ENCODE measurements at places on chromosomes 2 and 18.
A peak's percentile ranks its signal among the peaks of the same experiment; 100 is the strongest.

GRCh38 chr2:16314001-16314400 lies 351.6 kb downstream of the CYRIA start:
- DNase-seq, result no peak

DNA sequence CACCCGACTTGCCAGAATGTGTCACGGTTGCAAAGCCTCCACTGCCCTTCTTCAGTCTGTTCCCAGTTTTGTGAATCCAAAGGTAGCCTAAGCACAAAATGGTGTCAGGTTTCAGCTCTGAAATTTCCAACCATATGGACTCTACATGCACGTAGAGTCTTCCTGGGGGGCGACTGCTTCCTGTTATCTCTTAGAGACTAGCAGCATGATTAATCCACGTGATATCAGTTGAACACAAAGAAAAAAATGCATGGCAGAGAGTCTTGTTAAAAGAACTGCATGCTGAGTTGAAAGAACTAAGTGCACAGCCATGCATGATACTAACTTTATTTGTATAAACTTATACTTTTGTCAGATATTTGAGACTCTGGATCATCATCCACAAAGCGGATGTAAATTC lies 404.4 kb downstream of the SOCS6 start:
- DNase-seq, result no peak

GRCh38 chr2:113324684-113325160 lies 46.0 kb upstream of the PAX8 start:
- peak; percentile 50 for DNase-seq

- DNase-seq, result no peak
Observed at GRCh38 chr18:30522288-30522929, 520.1 kb downstream of the DSC3 start.

DNA sequence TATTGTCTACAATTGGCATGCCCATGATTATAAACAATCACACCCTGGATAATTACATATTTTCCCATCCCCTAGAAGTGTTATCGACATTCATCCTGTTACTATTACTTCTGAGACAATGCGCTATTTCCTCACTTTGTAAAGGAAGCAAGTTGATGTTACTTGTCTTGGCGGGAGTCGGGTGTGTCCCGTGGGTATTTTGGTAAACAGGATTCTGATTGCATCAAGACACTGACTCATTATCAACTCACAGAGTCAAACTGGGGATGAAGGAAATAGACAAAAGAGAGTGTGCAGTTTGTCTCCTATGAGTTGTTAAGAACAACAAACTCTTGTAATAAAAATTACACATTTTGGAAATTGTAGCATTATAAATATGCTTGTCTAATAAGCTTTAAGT lies 142.7 kb downstream of the GALR1 start:
- no peak for DNase-seq

DNA sequence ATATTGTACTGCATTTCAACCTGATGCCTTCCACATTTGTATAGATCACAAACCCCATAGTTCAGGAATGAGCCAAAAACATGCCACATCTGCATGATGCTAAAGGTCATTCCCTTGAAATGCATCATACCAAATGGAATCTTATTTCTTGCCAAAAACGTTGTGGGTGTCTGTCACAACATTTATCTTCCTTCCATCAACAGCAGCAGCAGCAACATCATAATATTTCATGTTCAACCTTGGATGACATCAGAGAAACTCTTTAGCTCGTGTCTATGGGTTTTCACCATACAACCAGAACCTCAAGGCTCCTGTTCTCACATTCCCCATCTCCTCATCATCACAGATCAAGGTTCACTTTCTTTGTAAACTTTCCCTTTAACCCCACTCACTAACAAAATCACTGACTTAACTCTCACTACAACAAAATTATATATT lies 221.3 kb upstream of the CTAGE1 start:
- no peak for DNase-seq

DNA sequence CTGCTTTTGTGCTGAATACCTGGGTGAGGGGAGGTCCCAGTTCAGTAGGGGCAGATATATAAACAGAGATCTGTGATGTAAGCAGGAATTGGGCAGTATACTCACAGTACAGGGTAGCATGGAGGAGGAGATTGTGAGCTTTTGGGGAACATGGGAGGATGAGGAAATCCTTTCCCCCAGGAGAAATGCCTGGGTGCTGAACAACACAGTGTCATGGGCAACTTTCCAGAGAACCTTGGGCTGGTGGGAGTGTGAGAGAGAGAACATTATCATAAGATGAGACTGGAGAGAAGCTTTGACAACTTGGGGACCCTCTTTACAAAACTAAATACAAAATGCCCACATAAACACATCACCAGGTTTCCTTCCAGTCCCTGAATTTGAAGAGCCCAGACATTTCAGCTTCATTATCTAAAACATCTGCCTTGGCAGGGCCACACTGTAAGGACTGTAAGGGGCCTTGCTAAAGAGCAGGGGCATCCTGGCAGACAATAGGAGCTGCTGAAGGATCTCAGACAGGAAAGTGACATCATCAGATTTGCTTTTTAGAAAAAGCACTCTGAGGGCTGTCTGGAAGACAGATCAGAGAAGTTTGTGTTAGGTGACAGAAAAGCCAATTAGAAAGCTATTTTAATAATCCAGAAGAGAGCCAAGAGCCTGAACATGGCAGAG lies 303.1 kb upstream of the FBXO11 start:
- DNase-seq, result no peak

- peak; percentile 55 for DNase-seq
Observed at GRCh38 chr2:18047896-18048657, 169.6 kb downstream of the KCNS3 start.

- DNase-seq, result no peak
Observed at GRCh38 chr2:24449344-24449743, 41.7 kb upstream of the NCOA1 start.

- no peak for DNase-seq
Observed at GRCh38 chr2:43553341-43553855, 42.4 kb downstream of the THADA start.

DNA sequence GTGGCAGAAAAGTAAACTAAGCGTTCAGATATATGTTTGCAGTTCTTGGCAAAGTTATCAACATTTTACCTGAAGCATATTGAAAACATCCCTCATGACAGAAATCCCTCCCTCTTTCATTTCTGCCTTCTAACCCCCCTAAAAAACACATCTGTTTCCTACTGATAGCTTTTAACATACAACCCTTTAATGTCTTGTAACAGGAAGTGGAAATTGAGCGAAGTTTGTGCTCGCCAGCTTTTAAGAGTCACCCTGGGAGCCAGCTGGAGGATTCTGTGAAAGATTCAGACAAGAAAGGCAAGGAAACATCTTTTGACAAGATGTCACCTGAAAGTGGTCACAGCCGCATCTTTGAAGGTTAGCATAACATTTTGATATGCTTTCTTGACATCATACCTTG lies 247.4 kb downstream of the XIRP2 start:
- DNase-seq, result no peak

DNA sequence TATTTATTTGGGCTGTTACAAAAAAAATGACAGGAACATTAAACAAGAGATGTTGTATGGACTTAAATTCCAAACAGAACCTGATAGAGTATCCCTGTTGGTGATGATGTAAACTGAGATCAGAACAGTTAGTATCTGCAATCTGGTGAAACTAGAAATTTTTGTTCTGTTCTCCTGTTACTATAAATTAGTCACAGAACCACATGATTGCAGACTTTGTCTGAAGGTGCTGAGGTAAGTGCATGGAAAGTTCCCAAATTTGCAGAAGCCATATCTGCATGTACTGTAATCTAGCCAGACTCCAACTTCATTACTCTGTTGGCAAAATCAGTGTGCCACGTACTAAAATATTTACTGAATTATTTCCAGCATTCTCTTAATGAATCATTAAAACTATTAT lies 516.3 kb upstream of the FSIP2 start:
- no peak for DNase-seq

DNA sequence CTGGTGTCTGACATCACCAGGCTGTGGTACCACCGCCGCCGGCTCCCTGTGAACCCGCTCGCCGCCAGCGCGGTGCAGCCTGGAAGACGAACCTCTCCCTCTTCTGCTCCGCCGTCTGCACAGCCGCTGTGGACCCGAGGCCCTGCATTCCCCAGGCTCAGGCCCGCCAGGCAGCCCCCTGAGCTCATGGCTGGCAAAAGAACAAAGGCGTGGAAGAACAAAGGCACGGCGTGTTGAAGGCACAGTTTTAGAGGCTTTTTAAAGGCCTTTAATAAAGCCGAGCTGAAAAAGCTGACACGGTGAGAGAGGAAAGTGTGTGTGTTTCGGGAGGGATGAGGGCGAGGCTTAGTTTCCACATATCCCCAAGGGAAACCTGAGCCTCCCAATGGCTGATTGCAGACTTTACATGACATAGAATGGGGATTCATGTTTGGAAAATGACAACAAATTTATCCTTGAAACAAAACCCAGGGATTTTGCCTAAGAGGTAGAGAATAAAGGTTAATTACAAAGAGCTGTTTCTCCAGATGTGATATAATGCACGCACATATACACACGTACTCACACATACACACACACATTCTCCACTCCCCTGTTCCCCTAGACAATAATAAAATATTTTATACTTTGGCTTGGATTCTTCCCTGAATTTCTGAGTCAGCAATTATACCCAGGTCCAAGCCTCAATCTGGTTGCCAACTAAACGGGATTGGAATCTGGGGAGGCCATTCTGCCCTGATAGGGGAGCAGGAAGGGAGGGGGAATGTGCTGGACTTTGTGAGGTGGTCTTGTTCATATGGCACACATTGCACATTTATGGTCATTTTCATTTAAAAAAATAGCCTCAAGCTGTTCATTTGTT lies 39.7 kb downstream of the RFX8 start:
- DNase-seq, result peak; percentile 73

- no peak for DNase-seq
Observed at GRCh38 chr2:45330637-45331409, 280.2 kb downstream of the SRBD1 start.

DNA sequence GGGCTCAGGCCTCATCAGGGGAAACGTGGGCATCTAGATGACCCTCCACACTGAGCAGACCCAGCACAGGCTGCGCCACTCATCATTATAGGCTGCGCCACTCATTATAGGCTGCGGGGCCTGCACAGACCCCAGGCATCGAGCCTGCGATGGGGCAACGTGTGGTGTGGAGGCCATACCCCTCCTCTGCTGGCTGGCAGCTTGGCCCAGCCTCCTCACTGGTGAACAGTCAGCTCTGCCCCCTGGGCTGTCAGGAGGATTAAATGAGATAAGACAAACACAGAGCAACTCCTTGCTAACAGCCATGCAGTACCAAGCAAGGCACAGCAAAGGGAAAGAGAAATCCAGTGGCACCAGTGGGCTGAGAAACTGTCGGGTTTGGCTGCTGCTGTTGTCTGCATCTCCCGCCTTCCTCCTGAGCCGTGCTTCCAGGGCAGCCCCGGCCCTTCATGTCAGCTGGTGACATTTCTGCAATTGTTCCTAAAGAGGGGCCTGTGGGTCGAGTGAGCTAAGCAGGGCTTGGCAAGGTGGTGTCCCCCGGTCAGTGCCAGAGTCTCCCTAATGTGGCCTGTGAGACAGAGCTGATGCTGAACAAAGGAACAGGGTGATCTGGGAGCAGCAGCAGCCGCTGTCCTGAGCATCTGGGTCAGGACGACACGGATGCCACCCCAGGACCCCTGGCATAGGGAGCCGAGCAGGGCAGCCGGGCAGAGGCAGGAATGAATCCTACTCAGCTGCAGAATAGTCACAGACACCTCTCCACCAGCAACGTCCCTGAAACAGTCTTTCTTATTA lies 48.7 kb downstream of the RRM2 start:
- DNase-seq, result no peak

- no peak for DNase-seq
Observed at GRCh38 chr18:69222089-69222488, 178.6 kb upstream of the DOK6 start.

- no peak for DNase-seq
Observed at GRCh38 chr18:8708670-8709069, 3.3 kb downstream of the MTCL1 start.

DNA sequence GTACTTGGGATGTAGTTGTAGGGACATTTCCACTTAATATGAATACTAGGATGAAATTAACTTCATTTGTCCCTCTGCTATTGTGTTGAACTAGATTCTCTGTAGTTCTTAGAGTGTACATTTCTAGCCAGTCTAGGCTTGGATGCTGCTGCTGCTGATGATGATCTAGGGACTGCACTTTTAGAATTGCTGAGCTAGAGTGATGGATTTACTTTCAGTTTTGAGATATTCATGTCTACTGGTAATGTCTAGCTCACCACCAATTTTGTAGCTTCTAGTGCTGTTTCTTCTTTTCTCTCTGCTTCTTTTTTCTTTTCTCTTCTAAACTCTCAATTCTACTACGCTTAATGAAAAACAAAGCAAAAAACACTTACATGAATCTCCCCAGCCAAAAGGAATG lies 49.4 kb downstream of the MRPS9 start:
- DNase-seq, result no peak

DNA sequence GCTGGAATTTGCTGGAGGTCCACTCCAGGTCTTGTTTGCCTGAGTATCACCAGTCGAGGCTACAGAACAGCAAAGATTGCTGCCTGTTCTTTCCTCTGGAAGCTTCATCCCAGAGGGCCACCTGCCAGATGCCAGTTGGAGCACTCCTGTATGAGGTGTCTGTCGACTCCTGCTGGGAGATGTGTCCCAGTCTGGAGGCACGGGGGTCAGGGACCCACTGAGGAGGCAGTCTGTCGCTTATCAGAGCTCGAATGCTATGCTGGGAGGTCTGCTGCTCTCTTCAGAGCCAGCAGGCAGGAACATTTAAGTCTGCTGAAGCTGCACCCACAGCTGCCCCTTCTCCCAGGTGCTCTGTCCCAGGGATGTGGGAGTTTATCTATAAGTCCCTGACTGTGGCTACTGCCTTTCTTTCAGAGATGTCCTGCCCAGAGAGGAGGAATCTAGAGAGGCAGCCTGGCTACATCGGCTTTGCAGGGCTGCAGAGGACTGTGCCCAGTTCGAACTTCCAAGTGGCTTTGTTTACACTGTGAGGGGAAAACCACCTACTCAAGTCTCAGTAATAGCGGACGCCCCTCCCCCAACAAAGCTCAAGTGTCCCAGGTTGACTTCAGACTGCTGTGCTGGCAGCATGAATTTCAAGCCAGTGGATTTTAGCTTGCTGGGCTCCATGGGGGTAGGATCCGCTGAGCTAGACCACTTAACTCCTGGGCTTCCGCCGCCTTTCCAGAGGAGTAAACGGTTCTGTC lies 301.1 kb downstream of the ERBB4 start:
- DNase-seq, result no peak

- peak; percentile 34 for DNase-seq
Observed at GRCh38 chr2:32947484-32948143, 861 bp downstream of the LTBP1 start.

GRCh38 chr2:160210599-160211138 lies 10.6 kb upstream of the ITGB6 start:
- peak; percentile 55 for DNase-seq

GRCh38 chr2:190121971-190122370 lies 59.4 kb upstream of the MSTN start:
- no peak for DNase-seq

DNA sequence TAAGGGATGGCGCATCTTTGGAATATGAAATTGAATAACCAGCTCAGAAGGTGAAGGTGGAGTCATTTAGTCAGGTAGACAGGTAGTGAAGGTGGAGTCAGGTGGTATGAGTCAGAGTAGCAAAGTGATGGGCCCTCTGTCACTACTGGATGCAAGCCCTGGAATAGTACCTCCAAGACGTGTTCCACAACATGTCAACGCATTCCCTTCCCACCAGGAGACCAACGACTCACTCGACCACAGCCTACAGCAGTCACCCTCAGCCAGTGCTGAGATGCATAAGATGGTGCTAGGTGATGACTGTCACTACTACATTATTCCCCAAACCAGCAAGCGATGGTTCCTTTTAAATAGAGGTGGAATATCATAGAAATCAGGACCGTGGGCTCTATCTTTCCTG lies 6.8 kb downstream of the CPLX4 start:
- DNase-seq, result no peak

All from right cardiac atrium (tissue), 5 donors.